ENCODE measurements at places on chromosomes 1 and 21.

DNA sequence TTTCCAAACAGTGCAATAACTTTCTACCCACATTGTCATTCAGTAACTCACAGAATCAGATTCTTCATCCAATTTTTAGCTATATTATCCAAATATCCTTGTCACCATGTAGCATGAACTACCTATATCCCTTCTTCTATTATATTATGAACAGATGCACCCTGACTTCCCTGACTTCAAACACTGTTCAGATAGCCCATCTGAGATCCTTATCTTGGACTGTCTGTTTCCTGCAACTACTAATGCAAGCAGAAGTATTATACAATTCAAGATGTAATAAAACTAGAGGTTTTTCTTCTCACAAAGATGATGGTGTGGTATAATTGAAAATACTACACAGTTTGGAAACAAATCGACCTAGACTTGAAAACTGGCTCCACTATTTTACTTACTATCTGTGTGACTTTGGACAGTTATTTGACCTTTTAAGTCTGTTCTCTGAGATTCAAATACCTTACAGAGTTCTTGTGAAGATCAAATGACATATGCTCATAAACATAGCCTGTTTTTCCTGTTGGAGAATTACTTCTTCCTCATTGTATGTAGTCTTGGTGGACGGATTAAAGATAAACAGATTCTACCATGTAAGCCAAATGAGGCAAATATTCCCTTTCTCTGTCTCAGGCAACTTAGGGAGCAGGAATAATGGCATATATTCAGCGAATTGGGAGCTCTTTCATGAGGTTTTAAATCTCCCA, 407.9 kb upstream of the ZRANB2 start:
- no peak for DNase-seq

DNA sequence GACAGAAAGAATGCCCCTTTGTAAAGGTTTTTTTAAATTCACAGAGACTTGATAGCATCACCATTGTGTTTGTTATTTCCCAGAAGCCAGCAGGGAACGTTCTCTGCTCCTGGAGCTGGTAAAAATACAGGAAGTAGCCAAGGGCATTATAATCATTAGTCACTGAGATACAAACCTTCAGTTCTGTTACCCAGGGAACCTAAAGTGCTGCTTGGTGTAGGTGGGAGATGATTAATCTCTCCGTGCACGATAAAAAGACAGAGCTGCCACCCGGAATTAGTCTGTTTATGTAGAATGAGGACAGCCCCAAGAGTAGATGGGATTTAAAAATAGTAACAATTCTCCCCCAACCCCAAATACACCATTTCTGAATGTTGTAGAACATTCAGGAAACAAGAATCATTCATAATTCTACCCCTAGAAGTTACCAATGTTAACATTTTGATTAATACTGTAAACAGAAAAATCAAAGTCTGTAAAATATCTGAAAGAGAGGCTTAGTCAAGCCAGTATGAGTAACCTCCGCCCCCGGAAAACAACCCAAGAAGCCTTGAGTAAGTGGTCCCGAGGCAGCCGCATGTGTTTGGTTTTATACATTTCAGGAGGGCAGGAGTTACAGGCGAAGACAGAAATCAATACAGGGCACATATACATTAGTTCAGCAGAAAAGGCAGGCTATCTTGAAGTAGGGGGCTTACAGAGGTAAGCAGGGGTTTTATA, 45.3 kb upstream of the CTBS start:
- DNase-seq: peak; percentile 67

GRCh38 chr1:82628887-82629286, 828.2 kb downstream of the ADGRL2 start:
- DNase-seq: no peak

DNA sequence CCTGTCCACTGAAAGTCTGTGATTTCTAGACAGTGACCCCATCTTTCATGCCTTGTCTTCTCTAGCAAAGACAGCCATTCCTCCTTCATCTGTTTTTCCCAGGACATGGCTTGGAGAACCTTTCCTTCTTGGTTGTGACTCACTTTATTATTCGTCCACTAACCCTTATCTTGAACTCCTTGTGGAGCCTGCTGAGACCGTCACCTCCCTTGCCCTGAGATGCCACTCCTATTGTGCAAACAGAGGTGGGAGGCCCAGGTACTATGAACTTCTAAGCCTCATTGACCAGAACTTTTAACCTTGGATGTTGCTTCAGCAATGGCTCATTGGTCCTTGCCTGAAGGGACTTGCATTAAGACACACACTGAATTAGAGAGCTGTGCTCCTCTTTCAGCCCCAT, 117.5 kb downstream of the FOXD2 start:
- DNase-seq: no peak

DNA sequence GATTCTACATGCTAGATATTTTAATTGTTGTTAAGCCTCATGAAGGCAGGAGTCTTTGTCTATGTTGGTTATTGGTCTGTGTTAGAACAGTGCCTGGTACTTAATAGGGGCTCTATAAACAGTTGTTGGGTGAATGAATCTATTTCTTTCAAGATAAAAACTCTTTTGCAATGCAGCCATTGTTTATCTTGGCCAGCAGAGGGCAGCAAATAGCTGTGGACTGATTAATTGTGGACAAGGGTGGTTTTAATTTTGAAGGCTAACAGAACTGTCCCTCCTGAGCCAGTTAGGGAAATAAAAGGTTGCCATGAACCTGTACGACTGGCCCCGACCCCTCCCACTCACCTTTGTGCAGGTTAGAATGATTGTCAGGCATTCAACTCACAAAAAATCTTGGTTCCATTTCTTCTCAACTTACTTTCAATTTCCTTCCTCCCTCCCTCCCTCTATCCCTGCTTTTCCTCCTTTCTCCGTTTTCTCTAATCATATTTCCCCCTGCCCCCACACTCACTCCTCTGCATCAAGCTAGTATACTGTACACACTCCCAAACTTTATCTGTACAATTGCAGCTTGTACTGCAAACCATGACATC, 66.3 kb upstream of the DIRAS3 start:
- DNase-seq: peak; percentile 58

- DNase-seq: peak; percentile 55
These were observed 3.2 kb upstream of the NPL start for GRCh38 chr1:182786223-182786994.

DNA sequence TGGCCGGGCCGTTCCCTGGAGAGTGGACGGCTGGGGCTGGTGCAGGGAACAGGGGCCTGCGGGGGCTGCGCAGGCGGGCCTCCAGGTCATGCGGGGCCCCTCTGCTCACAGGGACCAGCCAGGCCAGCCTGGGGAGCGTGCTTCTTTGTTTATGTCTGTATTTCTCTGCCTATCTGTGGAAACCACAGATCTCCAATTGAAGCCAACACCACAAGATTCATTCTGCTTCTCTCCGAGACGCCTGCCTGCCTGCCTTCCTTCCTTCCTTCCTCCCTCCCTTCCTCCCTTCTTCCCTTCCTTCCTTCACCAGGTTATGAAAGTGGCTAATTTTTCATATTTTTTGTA, 39.9 kb upstream of the HMGN1 start:
- no peak for DNase-seq

- DNase-seq: no peak
These were observed 86.8 kb upstream of the BCAR3 start for GRCh38 chr1:93768380-93768863.

DNA sequence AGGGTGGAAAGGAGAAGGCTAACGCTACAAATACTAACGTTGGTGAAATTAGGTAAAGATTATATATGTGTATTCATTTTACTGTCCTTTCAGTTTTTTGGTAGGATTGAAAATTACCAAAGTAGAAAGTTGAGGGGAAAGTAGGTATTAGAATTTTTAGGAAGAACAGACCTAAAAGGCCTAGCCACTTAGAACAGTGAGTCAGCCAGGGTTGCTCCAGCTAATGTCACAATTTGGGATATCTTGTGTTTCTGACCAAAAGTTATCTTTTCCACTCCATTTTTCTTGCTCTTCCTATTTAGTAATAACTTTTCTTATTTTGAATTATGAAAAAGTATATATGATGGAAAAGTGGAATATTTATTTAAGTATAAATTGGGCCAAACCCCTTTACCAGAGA, 40.1 kb downstream of the F3 start:
- DNase-seq: no peak

- DNase-seq: no peak
These were observed 85.6 kb upstream of the ZP4 start for GRCh38 chr1:237976331-237976730.

DNA sequence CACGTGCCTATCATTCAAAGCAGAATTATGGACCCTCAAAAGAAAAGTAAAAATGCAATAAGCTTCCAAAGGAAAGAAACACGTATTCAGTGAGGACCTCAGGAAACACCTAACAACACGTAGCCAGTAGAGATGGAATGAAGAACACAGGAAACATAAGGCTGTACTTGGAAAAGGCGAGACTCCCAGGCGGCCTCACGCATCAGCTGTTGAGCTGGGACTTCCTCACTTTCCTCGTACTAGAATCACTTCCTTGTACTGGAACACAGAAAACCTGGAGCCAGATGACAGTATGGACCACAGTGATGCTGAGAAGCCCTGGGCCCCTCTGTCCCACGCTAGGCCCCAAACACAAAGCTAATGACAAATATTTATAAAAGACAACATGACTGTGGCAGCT, 94.4 kb upstream of the BACE2 start:
- DNase-seq: no peak

DNA sequence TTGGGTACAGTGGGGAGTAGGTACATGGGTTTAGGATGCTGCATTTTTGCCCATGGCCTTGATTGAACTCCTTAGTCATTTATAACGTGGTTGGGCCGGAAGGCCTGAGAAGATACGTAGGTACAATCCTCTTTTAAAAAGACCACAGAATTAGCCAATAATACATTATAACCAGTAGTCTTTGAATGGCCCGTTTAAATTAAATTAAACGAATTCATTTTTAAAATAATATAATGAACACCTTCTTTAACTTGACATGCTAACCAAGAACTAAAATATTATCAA, 20.1 kb upstream of the ADAR start:
- DNase-seq: no peak

DNA sequence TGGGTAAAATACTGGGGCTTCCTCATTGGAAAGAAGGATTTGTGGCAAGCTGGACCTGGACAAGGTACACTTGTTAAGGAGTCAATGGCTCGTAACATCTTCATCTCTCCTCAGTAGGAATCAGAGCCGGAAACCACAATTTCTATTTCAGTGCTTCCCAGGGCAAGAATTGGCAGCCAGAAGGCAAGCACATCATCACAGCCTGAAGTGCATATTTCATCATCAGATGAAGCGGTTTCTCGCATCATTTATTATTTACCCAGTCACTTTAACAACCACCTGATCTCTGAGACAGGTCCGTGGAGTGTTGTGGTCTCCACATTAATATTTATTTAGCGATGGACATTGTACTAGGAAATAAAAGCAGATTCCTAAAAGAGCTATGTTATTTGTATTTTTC, 55.0 kb downstream of the KCNJ15 start:
- no peak for DNase-seq

- DNase-seq: no peak
These were observed 8.2 kb upstream of the ST6GALNAC3 start for GRCh38 chr1:76066394-76066793.

DNA sequence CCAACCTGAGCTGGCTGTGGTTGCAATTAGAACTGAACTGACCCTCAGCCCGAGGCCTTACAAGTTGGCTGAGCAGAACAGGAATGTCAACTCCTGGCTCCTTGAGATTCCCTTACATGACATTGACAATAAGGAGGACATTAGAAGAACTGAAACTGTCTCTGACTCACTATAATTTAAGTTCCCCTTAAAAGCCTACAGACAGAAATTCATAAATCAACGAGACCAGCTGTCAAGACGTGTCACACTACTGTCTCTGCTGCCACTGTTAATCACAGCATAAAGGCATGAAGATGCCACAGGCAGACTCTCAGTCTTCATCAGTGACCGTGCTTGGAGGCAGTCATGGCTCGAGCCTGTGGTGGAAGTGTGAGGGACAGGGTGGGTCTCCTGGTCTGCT, 168.8 kb downstream of the GABPA start:
- DNase-seq: no peak

DNA sequence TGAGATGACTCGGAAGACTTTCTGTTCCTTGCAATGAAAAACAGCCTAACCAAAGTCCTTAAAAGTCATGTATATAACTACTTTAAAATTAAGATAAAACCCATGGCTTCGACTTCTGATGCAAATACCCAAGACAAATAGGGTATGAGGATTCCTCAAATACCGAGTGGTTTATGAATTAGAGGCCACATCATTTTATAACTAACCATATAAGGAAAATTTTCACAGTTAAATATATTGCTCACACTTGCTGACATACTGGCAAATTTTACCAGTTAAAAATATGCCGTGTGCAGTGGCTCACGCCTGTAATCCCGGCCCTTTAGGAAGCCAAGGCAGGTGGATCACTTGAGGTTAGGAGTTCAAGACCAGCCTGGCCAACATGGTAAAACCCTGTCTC, 5.4 kb downstream of the RERE start:
- no peak for DNase-seq

GRCh38 chr1:42138586-42138985, 14.6 kb upstream of the GUCA2B start:
- DNase-seq: no peak

DNA sequence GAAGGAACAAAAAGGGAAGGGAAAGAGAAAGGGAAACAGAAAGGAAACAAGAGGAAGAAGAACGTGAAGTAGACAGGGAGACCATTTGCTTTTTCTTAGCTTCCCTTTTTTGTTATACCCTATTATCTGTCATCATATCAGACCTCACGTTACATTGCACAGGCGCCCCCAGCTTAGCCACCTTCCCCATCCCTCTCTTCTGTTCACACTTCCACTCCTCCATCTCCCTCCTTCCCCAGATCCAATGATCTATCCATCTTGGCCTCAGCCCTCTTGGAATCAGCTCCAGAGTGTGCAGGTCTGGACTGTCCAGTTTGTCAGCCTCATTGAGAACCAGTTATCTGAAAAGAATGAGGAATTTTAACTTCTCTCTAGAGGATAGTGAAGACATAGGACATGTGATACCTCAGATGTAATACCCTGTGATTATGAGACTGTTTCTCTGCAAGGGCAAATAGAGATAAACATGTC, 101.1 kb upstream of the ERRFI1 start:
- no peak for DNase-seq

- DNase-seq: no peak
These were observed 60.0 kb upstream of the KIAA0040 start for GRCh38 chr1:175252561-175252960.

DNA sequence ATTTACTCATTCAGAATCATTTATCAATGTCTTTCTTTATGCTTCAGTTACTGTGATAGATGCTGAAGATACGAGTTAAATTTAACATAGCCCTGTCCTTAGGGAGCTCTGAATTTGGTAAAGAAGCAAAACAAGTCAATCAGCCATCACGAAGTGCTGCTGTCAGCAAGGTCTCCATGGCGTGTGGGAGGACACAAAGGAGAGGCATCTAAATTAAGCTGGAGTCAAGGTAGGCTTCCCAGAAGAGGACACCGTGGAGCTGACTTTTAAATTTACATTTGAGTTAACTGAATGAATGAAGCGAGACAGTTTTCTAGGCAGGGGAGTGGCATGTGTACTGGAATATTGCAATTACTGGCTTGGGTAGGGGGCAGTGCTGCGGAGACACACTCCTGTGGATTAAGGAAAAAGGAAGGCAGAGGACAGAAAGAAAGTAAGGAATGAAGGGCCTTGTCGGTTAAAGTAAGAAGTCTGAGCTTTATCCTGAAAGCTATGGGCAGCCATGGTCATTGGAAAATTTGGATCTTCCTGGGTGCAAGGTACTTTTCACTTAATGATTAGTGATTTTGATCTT, 41.3 kb upstream of the C1orf87 start:
- DNase-seq: no peak

- no peak for DNase-seq
These were observed 15.9 kb downstream of the BMP8A start for GRCh38 chr1:39507230-39507928.

- no peak for DNase-seq
These were observed 7.0 kb upstream of the TUT4 start for GRCh38 chr1:52559875-52560274.

GRCh38 chr21:44065428-44065827, 41.8 kb upstream of the PWP2 start:
- peak; percentile 70 for DNase-seq

Data from stimulated activated CD4-positive, alpha-beta T cell treated with anti-CD3 and anti-CD28 coated beads, Interleukin-2, amount 100 ng/mL, for 24 hours (primary cell).